ENCODE measurements at places on chromosomes 11 and 22. TPM values are rescaled to one million over a fixed set of nuclear protein-coding genes. Genes with fewer than 3 reads are reported as not detected.

The OR52I1 gene
- not detected for total RNA-seq

The C11orf16 gene
- total RNA-seq: not detected

The UBASH3B gene
- 36.1 TPM for total RNA-seq

The FREY1 gene
- 0.43 TPM for total RNA-seq

GRCh38 chr11:102171101-102171500 is 60.9 kb downstream of the YAP1 start:
- H3K27ac ChIP-seq: no peak overlapping the region
- no peaks in the 10 kb centered on the region for H3K36me3 ChIP-seq
- peaks cover 20% of the 10 kb centered on the region for H3K27me3 ChIP-seq
- H3K4me3 ChIP-seq: no peak overlapping the region
- no peak for DNase-seq
- H3K4me1 ChIP-seq: no peaks in the 10 kb centered on the region

- no peaks in the 10 kb centered on the region for H3K36me3 ChIP-seq
- no peak overlapping the region for H3K27ac ChIP-seq
- no peak overlapping the region for H3K4me3 ChIP-seq
- H3K27me3 ChIP-seq: no peaks in the 10 kb centered on the region
Measured at GRCh38 chr11:41779401-41779960, 320.0 kb upstream of the LRRC4C start.

- no peaks in the 10 kb centered on the region for H3K4me1 ChIP-seq
- no peaks in the 10 kb centered on the region for H3K27me3 ChIP-seq
- H3K4me3 ChIP-seq: no peak overlapping the region
- no peak overlapping the region for H3K27ac ChIP-seq
- no peaks in the 10 kb centered on the region for H3K36me3 ChIP-seq
Measured at GRCh38 chr11:26112264-26112663, 219.7 kb upstream of the ANO3 start.

DNA sequence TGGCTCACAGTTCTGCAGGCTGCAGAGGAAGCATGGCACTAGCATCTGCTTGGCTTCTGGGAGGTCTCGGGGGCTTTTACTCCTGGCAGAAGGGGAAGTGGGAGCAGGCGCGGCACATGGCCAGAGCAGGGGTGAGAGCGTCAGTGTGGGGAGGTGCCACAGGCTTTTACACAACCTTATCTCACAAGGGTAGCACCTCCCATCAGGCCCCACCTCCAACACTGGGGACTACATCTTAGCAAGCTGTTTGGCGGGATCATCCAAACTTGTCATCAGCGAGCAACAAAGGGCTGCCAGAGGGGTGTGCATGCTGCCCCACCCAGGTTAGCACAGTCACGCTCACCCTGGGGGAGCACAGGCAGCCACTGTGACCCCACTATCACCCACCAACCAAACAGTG is 18.9 kb upstream of the YPEL1 start:
- H3K4me3 ChIP-seq: no peak overlapping the region
- no peaks in the 10 kb centered on the region for H3K27me3 ChIP-seq
- peaks cover 10% of the 10 kb centered on the region for H3K4me1 ChIP-seq
- no peak overlapping the region for H3K27ac ChIP-seq
- peaks cover 14% of the 10 kb centered on the region for H3K36me3 ChIP-seq

DNA sequence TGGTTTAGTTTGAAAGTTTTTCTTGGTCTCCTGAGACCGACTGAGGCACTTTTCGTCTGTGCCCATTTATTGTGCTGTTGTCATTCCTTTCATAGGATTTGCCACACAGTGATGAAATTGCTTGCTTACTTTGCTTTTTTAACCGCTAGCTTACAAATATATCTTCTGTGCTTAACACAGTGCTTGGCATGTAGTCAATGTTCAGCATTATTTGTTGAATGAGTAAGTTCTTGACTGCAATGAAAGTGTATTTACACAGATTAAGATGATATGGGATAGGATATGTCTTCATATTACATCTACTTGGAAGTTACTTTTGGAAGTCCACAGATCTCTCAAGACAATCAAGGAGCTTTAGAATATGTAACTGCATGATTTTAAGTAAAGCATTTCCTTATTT is 91.2 kb downstream of the GRIA4 start:
- H3K27ac ChIP-seq: no peak overlapping the region
- H3K27me3 ChIP-seq: peaks cover 2% of the 10 kb centered on the region
- no peaks in the 10 kb centered on the region for H3K36me3 ChIP-seq
- no peak overlapping the region for H3K4me3 ChIP-seq
- no peaks in the 10 kb centered on the region for H3K4me1 ChIP-seq

DNA sequence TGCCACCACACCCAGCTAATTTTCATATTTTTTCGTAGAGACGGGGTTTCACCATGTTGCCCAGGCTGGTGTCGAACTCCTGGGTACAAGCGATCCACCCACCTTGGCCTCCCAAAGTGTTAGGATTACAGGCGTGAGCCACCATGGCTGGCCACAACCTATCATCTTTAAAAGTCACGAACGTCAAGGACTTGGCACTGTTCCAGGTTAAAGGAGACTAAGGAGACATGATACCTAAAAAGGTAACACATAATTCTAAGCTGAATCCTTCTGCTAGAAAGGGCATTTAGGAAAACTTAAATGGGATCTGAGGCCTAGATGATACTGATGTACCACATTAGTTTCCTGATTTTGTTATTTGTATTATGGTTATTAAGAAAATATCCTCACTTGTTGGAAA is 43.3 kb upstream of the SYT9 start:
- H3K27ac ChIP-seq: no peak overlapping the region
- no peaks in the 10 kb centered on the region for H3K4me1 ChIP-seq
- DNase-seq: no peak
- H3K4me3 ChIP-seq: no peak overlapping the region
- H3K27me3 ChIP-seq: peaks cover 14% of the 10 kb centered on the region
